ENCODE measurements at places on chromosomes 7 and 10. TPM values are rescaled to one million over a fixed set of nuclear protein-coding genes. Genes with fewer than 3 reads are reported as not detected.

Gene TECPR1
- 21.0 TPM for total RNA-seq

Gene DCLRE1C
- total RNA-seq = 9.1 TPM

Gene PRPS1L1
- total RNA-seq = not detected

Gene TEX36
- not detected for total RNA-seq

Gene ATOH7
- total RNA-seq = 0.28 TPM

Gene RHOBTB1
- 0.77 TPM for total RNA-seq

Gene CPED1
- 0.39 TPM for total RNA-seq

Gene GIMAP4
- total RNA-seq = 0.26 TPM

Gene TSPAN33
- 5.4 TPM for total RNA-seq

Gene FOXP2
- 0.54 TPM for total RNA-seq

Gene CNPY1
- total RNA-seq = not detected

Gene TMEM196
- not detected for total RNA-seq

GRCh38 chr7:131010717-131011431 lies 276.9 kb upstream of the KLF14 start:
- DNase-seq = no peak

GRCh38 chr10:101066146-101066895 lies 4.5 kb downstream of the KAZALD1 start:
- DNase-seq = no peak

DNA sequence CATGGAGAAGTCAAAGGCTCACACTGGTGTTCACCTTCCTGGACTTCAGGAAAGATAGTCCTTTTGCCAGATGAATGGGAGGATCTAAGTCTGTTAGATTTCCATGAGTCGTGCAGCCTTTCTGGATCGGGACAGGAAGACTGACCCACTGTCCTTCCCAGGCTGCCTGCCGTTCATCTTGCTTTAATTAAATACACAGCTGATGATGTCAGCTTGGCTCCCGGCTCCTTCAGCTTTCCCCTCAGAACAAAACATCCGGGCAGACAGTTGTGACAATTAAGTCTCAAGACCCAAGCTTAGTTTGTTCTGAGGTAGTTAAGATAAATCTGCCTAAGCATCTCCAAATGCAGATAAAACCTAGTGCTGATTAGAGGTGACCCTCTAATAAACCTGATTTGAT lies 58.6 kb downstream of the AUTS2 start:
- no peak for DNase-seq

GRCh38 chr7:136446751-136447150 lies 421.7 kb upstream of the CHRM2 start:
- no peak for DNase-seq

GRCh38 chr7:36038063-36038721 lies 114.9 kb upstream of the EEPD1 start:
- DNase-seq = no peak

DNA sequence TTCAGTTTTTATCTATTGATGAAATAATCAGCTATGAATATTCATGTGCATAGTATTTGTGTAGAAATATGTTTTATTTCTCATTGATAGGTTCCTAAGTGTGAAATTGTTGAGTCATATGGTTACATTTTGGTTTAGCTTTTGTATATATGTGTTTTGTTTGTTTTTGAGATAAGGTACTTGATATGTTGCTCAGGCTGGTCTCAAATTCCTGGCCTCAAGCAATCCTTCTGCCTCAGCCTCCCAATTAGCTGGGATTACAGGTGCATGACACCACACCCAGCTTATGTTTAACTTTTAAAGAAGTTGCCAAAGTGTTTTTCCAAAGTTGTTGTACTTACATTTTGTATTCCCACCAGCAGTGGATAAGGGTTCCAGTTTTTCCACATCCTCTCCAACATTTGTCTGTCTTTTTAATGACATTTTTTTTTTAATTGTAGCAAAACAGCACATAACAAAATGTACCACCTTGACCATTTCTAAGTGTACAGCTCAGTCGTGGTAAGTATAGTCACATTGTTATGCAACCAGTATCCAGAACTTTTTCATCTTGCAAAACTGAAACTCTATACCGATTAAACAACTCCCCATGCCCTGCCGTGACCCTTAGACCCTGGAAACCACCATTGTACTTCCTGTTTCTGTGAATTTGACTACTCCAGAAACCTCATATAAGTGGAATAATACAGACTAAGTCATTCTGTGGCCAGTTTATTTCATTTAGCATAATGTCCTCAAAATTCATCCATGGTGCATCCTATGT lies 12.6 kb upstream of the UBE2D1 start:
- DNase-seq = no peak

- DNase-seq = no peak
These were observed 61.5 kb downstream of the CPVL start for GRCh38 chr7:29084832-29085231.

DNA sequence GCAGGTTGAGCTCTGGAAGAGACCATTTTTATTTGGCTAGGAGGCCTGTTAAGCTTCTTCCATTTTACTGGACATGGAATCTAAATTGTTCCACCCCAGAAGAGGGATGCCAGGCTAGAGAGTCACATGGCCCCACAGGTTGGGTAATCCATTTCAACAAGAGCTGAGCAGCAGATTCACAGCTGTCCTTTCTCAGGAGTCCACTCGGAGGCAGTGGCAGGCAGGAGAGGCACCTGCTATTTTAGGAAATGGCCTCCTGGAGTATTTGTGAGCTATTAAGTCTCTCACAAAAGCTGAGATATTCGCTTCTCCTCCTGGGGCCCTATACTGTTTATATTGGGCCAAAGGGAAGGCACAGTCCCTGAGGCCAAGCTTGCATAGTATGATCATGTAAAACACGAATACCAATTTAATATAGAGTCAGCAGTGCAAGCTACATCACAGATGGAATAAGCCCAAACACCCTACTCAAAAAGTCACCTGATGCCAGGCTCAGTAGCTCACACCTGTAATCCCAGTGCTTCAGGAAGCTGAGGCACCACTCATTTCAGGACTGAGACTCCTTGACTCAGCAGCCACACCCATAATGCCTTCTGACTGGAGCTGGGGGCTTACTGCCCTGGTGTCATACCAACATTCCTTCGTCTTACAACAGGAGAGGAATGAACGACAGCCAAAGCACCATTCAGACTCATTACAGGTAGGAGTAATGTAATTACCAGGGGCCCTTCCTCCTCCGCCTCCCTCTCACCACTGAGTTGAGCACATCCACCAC lies 124.1 kb downstream of the LMBR1 start:
- no peak for DNase-seq

- no peak for DNase-seq
These were observed 261.2 kb downstream of the C7orf25 start for GRCh38 chr7:42650701-42651100.

DNA sequence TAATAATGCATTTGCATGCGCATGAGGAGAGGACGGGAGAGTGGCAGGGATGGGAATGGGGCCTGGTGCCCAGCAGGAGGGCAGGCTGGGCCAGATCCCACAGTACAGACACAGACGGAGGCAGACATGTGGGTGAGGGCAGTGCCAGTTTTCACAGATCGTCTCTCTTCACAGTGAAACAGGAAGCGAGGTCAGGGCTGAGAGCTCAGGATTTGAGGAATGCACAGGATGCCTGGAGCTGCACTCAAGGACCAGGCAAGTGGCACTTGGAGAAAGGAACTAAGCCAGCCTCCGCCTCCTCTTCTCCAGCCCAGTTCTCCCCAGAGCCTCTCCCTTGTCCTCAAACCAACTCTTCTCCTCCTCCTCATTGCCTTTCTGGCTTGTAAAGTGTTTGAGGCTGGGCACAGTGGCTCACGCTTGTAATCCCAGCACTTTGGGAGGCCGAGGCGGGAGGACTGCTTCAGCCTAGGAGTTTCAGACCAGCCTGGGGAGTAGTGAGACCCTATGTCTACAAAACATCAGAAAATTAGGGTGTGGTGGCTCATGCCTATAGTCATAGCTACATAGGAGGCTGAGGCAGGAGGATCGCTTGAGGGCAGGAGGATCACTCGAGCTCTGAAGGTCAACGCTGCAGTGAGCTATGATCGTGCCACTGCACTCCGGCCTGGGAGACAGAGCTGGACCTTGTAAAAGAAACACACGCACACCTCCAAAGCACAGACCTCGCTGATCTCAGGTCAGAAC lies 115.2 kb downstream of the HIP1 start:
- DNase-seq = no peak

DNA sequence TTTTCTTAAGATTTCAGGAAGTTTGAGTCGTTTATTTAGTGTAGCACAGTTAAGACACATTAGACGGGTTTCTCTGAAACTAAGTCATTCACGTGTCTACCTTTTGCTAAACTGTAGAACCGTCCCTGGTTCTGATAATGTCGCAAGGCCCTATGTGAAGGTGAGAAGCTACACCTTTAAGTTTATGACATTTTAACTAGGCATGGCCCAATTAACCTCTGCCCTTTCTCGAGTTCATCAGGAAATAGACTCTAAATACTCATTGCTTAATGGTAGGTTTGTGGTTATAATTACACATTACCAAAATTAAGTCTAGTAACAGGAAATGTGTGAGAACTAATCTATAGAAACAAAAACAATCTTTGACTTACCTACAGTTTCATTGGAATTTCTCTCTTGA lies 126.6 kb upstream of the FZD8 start:
- DNase-seq = no peak

GRCh38 chr10:26970667-26971066 lies 109.9 kb upstream of the ABI1 start:
- DNase-seq = no peak

GRCh38 chr7:18163091-18163490 lies 135.4 kb upstream of the PRPS1L1 start:
- no peak for DNase-seq

- DNase-seq = no peak
These were observed 34.5 kb upstream of the RBM20 start for GRCh38 chr10:110609605-110610004.

DNA sequence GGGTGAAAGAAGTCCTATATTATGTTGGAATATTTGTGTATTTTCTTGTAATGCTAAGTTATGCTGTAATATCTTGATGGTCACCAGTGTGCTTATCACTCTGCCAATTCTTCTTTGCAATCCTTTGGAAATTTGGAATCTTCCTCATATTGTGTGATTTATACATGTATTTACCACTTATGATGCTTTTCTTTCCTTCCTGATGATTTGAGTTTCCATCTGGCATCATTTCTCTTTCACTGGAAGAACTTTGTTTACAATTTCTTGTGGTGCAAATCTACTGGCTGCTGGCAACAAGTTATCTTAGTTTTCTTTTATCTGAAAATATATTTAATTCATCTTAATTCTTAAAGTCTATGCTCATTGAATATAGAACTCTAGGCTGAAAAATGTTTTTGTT lies 29.2 kb downstream of the CFAP69 start:
- no peak for DNase-seq

DNA sequence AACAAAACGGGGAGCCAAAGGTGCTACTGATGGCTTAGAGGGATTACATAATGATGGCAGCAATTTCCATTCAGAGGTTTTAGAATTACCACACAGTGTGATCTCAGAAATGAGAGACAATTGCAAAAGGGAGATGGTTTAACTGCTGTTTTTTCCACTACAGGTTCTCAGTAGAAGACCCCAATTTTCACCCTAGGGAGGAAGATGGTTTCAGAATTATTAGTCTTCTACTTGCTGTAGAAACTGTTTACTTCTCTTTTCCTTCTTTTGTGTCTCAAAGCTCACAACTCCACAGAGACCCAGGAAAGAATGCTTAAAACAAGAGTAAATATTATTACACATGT lies 226.5 kb downstream of the INHBA start:
- no peak for DNase-seq

- DNase-seq = no peak
These were observed 6.3 kb downstream of the TRPV5 start for GRCh38 chr7:142927085-142927745.

GRCh38 chr10:14879124-14879927 lies 660 bp downstream of the SUV39H2 start:
- no peak for DNase-seq

DNA sequence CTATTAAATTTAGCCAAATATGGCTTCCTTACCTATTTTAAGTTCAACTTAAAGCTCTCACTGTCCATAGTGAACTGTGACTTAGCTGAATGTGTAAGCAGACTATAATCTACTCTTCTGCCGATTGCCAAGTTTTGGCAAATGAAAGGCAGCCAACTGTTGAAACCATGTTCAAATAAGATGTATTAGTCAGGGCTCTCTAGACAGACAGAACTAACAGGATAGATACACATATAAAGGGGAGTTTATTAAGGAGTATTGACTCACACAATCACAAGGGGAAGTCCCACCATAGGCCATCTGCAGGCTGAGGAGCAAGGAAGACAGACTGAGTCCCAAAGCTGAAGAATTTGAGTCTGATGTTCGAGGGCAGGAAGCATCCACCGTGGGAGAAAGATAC lies 837.7 kb upstream of the AUTS2 start:
- DNase-seq = no peak

DNA sequence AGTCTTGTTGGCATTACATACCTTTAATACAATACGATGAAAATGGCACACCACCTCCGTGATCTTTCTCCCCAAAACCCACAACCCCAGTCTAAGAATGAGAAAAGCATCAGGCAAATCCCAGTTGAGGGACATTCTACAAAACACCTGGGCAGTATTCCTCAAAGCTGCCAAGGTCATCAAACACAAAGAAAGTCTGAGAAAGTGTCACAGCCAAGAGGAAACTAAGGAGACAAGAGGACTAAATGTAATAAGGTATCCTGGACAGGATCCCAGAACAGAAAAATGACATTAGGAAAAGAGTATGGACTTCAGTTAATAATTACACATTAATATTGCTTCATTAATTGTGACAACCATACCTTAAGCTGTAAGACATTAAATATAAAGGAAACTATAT lies 14.5 kb upstream of the FRMD4A start:
- no peak for DNase-seq

- DNase-seq = no peak
These were observed 6.9 kb upstream of the CALML5 start for GRCh38 chr10:5506246-5506645.

GRCh38 chr10:9381733-9382532 lies 1327.4 kb downstream of the GATA3 start:
- no peak for DNase-seq

DNA sequence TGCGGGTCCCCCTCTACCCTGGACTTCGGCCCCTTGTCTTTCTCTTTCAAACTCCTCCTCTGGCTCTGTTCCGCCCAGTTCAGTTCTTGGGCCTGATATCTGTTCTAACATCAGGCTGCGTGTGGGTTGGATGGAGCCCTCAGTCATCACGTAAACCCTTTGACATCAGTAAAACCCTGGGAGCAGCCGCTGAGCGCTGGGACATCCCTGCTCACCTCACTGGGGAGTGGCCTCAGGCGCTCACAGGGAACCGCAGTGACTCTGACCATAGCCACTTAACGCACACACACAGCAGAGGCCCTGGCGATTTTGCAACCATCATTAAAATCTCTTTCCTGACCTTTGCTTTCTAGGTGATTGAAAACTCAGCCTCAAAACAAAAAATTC lies 113.3 kb downstream of the CYTH3 start:
- DNase-seq = no peak

DNA sequence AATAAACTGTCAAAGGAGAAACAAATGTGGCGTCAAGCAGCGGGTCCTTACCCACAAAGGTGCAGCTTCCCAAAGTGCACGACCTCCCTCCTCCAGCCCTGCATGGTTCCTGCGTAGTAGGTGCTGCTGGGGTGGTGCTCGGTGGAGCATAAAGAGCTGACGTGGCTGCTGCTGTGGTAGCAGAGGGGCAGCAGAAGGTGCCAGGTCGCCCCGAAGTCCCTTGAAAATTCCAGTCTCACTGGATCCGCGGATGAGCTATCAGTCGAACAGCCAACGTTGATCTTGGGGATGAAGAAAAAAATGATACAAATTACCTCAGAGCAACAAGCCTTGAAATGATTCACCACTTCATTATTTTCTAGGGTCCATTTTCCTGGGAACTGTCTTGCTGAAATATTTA lies 105.0 kb upstream of the SLC26A5 start:
- DNase-seq = no peak

- DNase-seq = no peak
These were observed 33.4 kb downstream of the INPP5A start for GRCh38 chr10:132570771-132571649.

GRCh38 chr10:92142949-92143348 lies 147.9 kb downstream of the CPEB3 start:
- DNase-seq = no peak
